ENCODE measurements at places on chromosomes 7 and 10.

- DNase-seq = no peak
Observed at GRCh38 chr10:72784551-72785351, 92.8 kb downstream of the MCU start.

GRCh38 chr7:101545441-101546190 is 83.5 kb downstream of the MYL10 start:
- no peak for DNase-seq

DNA sequence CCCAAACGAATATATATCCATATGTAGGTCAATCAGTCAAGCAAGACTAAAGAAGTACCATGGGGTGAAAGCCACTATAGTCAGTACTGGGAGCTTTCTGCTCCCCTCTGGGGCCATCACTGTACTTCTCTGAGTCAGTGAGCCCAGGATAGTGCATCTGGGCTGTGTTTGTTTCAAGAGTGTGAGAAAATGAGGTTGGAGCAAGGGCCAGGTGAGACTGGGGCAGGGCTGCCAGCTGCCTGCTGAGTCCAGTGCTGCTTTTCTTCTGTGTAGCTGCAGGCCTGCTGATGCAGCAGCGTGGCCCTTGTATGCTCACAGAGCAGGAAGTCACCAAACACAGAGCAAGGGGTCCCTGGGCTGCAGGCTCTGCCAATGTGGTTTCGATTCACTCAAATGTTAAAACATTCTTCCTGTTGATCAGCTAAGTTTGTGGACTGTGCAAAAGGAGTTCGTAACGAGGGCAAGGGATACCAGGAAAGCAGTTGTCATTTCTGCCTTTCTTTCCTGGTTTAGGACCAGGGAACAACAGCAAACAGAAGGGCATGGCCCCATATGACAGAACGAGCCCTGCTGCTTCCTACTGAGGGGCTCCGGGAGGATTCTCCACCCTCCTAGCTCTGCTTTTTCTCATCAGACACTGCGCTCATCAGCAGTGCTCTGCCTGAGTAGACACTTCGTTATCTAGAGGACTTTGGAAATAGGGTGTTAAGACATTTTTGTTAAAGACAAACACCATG is 65.4 kb upstream of the TNS3 start:
- DNase-seq = peak; percentile 30

DNA sequence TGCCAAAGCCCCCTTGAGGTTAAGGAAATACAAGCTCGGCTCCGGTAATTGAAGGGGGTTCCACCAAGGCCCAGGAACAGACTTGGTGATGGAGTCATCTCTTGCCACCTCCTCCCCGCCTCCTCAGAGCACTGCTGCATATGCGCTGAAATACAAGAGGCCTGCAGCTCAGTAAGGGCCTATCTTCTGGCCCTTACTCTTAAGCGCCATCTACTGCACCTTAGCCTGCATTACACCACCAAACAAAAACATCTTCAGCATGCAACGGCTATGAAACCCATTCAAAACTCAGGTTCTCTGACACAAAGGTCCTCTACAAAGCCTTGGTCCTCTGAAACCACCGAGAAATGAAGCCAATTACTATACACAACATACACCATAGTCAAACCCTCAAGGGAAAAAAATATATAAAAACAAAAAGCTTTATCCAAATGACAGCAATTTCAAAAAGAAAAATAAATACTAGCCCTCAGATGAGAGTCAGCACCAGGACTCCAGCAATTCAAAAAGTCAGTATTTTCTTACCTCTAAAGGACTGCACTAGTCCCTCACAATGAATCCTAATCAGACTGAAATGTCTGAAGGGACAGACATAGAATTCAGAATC is 176.8 kb upstream of the TBX20 start:
- peak; percentile 53 for DNase-seq

GRCh38 chr7:124959676-124960075 is 30.1 kb upstream of the POT1 start:
- DNase-seq = no peak
